ENCODE measurements at places on chromosomes 4 and X. TPM values are rescaled to one million over a fixed set of nuclear protein-coding genes. Genes with fewer than 3 reads are reported as not detected.

FAT4 gene
- total RNA-seq, result 5.3 TPM

DNA sequence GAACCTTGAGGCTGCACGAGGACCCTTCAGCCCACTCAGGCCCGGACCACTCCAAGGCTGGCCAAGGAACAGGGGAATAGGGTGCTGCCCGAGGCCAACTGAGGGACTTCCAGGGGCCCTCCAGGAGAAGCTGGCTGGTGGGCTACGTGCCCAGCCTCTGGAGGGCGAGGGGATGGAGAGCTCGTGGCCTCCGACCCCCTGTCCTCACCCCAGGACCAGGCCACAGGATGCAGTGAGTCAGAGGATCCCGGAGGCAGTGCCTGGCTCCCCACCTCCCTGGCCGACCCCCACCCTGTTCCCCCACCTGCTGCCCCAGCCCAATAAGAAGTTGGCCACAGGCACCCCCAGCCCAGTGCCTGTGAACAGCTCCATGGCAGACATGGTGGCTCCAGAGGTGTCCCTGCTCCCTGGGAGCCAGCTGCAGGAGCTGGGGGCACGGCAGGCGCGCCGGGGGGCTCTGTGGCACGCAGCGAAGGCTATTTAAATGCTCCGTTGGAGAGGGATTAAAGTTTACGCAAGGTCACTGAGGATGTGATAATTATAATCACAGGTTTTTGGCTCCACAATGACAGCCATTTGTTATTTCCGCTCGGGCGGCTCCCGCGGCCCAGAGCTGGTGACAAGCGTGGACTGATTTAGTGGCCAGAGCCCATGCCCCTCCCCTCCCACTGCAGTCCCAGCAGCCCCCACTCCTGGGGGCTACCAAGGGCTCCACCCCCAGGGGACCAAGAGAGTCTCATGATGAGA lies 95.7 kb upstream of the NKX1-1 start:
- no peak for DNase-seq

TXK gene
- total RNA-seq, result not detected

GRCh38 chr4:173934201-173934600 lies 349.3 kb downstream of the FBXO8 start:
- no peak for DNase-seq

BMP3 gene
- total RNA-seq, result not detected

GRCh38 chrX:12494400-12495138 lies 296.6 kb upstream of the PRPS2 start:
- DNase-seq, result peak; percentile 21

STBD1 gene
- total RNA-seq, result 16.8 TPM

DNA sequence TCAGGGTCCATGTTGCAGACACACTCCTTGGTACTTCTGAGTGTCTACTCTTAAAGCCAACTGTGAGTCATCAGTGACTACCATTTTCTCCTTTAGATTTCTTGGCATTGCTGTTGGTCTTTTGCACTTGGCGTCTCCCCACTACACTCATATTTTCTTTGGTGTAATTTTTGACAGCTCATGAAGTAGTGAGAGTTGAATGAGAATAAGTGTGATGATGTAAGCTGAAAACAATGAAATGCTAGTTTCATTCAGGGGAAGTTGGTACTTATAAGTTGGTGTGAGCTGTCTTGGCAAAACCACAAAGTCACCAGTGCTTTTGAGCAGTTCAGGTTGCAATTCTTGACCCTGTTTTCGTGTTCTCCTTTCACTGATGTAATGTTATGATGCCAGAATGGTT lies 142.9 kb upstream of the ARX start:
- no peak for DNase-seq

MTTP gene
- 2.8 TPM for total RNA-seq

SFRP2 gene
- total RNA-seq, result 0.49 TPM

DNA sequence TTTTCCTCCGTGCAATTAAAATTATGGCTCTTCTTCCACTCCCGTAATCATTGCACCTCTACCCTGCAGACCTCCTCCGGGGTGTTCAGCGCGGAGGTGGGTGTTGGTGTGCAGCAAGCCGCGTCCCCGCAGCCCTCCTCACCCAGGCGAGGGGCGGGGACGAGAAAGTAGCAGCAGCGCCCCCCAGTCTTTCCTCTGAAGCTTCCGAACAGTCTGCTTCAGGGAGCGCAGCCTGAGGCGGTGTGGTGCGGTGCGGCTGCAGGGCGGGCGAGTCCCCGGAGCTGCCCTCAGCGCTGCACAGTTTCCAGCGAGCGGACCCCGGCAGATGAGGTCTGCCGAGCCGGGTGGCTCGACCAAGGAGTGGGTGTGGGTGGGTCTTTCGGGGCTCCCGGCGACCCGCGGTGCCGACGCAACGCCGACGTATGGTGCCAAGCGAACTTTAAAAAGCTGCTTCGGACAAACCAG lies at the start of gene FRAS1:
Gene FRAS1 (plus strand): TSS at position 189 of the 465 bp plus-strand sequence. CDS start 687 bp downstream, outside the sequence.
- peak; percentile 43 for DNase-seq

PDLIM3 gene
- 353 TPM for total RNA-seq

Measured in heart left ventricle (tissue), 16 donors.